ENCODE measurements at places on chromosomes 2 and 18.

- no peak for ATAC-seq
Observed at GRCh38 chr2:37911296-37911873, 13.7 kb upstream of the RMDN2 start.

GRCh38 chr2:19205983-19206533, 152.4 kb downstream of the OSR1 start:
- ATAC-seq, result no peak

DNA sequence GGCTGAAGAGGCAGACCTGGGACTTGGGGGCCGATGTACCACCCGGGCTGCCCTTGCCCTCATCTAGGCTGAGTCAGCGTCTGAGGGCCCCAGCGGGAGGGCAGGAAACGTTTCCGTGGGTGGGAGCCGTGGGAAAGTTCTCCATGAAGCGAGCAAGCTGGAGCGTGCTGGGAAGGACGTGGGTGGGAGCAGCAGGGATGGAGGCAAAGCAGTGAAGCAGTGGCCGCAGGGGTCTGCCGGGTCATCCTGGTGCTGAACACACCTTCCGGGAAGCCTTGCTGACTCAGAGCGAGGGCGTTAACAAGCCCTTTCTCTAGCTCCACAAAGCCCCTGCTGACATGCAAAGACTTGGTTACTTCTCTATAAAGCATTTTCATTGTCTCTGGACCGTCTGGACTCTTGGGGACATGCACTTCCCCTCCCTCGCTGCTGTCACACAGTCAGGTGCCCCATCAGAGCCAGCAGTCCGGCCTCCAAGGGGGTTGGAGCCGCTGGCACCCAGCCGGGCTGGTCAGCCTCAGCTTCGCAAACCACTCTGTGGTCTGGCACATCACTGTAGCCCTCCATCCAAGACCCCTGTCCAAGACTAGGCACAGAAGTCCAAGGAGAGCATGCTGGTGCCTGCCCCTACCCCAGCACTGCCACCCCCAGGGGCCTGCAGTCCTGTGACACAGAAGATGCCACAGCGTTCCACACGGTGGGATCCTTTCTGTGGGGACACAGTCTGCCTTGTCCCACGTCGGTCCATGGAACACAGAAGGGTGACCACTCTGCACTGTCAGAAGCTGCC, 115.1 kb upstream of the GPC1 start:
- no peak for ATAC-seq

DNA sequence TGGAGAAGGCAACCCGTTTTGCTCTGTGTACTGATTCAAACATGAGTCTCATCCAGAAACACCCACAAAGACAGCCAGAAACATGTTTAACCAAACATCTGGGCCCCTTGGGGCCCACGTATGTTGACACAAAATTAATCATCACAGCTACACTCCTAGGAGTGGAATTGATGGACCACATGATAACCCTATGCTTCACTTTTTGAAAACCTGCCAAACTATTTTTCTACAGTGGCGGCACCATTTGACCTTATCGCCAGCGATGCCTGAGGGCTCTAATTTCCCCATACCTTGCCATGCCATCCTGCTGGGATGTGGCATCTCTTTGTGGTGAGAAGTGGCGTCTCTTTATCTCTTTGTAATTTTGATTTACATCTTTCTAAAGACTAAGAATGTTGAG, 38.5 kb downstream of the PSMG2 start:
- no peak for ATAC-seq

DNA sequence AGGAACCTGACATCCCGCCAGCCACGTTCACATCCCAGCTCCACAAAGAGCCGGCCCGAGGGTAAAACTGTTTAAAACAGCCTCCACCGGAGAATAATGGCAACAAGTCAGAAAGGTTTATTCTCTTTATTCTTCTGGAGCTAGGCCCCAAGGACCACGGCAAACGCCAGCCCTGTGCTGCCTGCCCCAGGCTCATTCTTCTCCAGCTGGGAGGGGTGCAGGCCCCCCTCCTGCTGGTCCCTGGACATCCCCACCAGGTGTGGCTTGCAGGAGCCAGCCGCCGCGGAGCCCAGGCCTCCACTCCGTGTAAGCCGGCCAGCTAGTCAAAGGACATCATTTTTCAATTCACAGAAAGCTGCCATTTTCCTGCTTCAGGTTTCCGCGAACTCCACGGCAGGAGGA, 65.8 kb upstream of the SALL3 start:
- ATAC-seq, result no peak

GRCh38 chr18:12154361-12154760, 60.7 kb downstream of the ANKRD62 start:
- ATAC-seq, result no peak

All from stimulated activated memory B cell treated with anti-CD40 and anti-IgM and Interleukin-4, amounts not matched to agents 10 μg/mL and 1 μg/mL and 100 μg/mL, for 72 hours (primary cell).